Activated CD4-positive, CD25-positive, alpha-beta regulatory T cell (primary cell): ENCODE measurements at places on chromosomes 3 and 15.

- DNase-seq = no peak
Observed at GRCh38 chr15:70329179-70329578, 231.5 kb upstream of the TLE3 start.

DNA sequence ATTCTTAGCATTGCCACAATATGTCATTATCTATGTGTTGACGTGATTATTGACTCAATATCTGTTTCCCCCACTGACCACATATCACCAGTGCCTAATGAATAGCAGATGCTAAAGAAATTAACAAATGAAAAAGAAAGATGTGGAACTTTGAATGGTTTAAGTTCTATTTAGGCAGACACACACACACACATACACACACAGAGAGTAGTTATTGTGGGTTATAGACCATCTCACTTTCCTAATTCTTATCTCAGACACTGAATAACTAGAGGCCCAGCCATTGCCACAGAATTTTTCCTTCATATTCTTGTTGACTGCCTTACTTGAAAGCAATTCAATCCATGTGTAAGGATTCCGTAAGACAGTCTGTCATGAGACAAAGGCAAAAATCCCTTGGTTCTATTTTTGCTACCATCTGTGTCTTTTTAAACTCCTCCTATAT is 61.9 kb upstream of the PHLDB2 start:
- DNase-seq = no peak

DNA sequence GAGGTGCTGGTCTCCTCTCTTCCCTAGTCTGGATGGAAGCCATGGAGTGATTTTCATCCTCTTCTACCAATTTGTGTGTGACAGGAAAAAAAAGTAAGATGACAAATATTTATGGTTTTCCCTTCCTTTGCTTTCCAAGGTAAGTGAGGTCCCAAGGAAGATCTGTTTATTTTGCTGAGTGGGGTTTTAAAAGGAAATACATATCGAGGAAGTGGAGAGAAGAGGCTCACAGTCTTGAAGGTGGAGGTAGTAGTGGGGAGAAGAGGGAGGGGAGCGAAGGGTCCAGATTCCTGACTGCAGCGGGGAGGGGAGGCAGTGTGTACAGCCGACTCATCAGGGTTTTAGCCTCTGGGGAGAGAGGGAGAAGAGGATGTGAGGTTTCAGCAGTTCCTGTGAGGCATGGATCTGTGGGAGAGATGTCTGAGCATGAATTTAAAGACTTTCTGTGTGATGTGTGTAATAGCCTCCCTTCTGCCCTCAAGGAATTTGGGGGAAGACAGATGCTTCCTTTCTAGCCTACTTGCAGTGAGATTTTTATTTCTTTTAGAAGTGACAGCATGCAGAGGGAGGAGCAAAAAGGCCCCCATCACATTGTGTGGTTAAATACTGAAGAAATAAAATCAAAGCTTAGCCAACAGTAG is 272.4 kb downstream of the THRB start:
- DNase-seq = no peak

DNA sequence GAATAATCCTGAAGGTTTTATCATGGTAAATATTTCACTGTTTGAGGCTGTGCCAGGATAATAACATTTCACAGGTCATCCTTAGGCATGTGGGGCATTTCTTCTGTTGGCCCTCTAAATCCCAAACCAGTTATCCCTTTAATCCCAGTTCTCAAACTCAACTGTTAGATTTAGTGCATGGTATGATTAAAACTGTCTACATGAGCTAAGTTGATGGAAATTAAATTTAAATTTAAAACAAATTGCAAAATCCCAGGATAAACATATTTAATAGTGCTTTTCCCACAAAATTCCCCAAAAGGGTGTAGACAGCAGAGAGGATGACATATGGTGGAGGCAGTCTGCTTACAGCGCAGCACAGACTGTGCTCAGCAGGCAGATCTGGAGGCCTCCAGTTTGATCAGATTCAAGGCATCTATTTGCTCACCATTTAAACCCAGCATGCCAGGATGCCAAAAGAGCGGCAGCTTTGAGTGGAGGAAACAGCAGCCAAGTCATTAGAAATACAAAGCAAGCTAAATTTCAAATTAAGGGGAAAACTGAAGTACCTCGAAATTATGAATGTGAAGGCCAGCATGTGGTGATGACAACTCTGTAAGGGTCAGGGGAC is 325.8 kb downstream of the KCNH8 start:
- no peak for DNase-seq
